ENCODE measurements at places on chromosomes 3 and 15.
A peak's percentile ranks its signal among the peaks of the same experiment; 100 is the strongest.

- DNase-seq = no peak
These were observed 89.9 kb downstream of the CCNL1 start for GRCh38 chr3:157069846-157070677.

DNA sequence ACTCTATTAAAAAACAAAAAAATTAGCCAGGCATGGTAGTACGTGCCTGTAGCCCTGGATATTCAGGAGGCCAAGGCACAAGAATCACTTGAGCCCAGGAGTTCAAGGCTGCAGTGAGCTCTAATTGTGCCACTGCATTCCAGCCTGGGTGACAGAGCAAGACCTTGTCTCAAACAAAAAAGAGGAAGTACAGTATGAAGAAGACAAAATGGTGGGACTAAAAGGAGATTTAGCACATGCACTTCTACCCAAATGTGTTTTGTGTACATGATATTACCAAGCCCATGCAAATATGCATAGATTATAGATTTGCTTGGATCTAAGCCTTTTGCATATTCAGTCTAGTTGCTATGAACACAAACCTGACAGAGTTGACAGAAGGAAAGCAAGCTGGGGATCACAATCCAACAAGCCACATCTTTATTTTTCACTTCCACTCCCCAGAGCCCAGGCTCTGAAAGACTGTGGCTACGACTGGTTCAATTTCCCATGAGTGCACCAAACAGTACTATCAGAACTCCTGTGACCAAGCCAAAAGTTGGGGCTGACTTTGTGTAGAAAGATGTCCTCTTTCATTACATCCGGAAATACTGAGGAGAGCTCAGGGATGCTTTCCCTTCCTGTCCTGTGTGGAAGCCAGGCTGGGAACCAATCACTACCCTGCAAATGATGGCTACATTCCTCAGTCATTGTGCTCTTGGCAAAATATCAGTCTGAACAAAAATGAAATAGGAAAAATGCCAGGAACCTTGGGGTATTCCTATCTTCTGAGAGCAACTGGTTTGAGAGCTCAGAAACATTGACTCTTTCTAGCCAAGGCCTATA, 49.4 kb downstream of the TGM4 start:
- DNase-seq = peak; percentile 56

GRCh38 chr3:82942041-82942440, 1180.6 kb upstream of the GBE1 start:
- DNase-seq = no peak

DNA sequence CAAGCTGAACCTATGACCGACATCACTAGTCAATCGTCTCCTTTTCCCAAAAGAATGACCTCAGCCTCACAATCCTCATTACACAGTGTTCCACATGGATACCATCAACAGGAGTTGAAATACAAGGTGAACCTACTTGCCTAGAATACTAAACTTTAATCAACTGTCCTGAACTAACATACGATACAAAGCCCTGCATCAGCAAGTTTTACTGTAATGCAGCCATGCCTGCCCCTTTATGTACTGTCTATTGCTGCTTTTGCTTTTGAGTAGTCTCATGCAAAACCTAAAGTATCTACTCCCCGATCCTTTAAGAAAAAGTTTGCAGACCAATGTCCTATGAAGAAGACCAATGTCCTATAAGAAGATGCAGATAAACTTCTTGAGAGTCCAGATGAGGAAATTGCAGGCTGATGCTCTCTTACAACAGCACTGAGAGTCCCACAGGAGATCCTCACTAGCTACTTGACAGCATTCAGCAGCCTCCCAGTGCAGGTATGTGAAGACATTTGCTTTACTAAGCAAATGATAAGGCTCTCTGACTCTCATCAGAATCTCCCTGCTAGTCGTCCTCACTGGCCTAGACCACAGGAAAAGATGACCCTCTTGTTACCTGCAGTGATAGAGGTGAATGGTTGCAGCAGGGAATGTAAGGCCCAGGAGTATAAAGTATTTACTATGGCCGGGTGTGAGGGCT, 23.6 kb downstream of the SUCLG2 start:
- DNase-seq = no peak

- DNase-seq = no peak
These were observed 36.4 kb upstream of the EIF3J start for GRCh38 chr15:44500555-44500954.

GRCh38 chr15:66942649-66943390, 122.6 kb upstream of the SMAD3 start:
- no peak for DNase-seq

GRCh38 chr3:32856355-32856889, 38.6 kb downstream of the TRIM71 start:
- DNase-seq = no peak

DNA sequence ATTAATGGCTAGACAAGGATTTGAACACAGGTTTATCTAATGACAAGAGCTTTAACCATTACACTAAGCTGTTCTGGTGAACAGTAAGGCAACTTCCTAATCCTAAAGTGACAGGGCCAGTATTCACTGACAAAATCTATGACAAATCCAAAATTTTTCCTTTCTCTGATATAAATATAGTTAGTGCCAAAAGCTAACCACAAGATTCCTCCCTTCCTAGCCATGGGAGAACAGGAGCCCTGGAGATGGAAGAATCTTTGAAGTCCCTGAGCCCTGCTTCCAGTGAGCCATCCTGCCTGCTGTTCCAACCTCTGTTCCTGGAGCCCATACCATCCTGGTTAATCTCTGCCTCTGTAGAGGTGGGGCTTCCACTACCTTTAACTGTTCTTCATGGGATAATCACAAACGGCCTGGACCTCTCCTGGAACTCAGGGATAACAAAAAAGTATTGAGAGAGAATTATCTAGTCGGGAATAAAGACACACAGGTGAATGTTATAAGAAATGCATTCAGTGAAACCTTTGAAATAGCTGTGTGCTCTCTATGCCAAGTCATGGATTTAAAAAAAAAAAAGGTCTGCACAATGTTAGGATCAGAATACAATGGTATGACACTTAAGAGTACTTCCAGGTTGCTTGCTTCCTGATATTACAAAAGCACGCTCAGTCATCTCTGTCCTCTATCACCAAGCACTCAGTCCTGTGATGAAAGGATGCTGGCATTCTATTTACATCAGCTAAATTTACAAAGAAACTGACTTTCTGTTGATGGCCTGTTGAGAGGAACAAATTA, 235.8 kb downstream of the SUCLG2 start:
- peak; percentile 17 for DNase-seq

DNA sequence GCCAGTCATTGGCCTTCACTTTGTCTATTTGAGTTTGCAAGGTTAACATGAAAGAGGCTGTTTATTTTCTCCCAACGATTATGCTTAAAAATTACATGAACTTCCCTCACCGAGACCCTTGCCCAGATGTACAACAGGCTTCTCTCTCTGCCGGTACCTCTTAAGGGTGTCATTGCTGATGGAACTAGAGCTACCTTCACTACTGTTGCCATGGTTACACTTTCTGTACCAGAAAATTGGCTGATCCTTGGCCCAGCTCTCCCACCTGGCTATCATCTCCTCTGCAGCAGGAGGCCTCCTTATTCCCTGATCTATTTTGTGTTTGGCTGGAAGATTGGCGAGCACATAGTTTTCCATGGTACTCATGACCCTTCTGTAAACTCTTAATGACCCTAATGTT, 24.0 kb upstream of the LIPC start:
- DNase-seq = no peak

DNA sequence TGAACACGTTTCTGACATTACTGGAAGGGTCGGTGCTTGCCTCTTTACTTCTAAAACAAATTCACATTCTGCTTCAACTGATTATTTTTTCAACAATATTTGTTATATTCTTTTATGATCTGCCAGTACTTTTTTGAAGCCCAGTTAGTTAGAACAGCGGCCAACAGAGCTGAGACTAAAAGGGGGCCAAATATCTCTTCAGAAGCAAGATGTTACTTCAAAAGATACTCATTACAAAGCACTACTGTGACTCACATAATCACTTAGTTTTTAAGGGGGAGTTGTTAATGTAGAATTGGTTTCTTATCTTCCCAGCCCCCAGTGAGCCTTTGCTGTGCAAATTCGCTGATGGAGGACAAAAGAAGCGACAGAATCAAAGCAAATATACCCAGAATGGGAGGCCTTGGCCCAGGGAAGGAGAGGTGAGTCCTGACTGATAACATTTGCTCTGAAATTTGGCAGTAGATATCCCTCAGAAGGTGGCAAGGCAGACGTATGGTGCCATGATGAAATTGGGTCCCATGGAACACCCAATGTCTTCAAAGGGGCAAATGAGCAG, 587.8 kb downstream of the RBMS3 start:
- no peak for DNase-seq

DNA sequence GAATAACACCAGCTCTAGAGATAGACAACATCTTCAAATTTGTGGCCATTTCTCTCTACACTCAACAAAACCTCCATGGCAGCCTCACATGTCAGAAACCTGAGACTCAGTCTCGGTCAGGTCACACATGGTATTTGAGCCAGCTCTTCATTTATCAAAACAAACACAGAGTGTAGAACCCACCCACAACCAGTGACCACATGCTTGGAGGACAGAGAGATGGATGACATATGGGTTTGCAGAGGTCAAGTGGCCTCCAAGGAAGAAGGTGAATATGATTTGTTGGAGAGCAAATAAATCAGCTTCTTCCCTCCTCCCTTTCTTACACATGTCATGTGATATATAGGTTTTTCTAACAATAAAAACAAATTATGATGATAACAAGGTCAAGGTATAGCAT, 278.1 kb upstream of the LRTM1 start:
- DNase-seq = peak; percentile 62

DNA sequence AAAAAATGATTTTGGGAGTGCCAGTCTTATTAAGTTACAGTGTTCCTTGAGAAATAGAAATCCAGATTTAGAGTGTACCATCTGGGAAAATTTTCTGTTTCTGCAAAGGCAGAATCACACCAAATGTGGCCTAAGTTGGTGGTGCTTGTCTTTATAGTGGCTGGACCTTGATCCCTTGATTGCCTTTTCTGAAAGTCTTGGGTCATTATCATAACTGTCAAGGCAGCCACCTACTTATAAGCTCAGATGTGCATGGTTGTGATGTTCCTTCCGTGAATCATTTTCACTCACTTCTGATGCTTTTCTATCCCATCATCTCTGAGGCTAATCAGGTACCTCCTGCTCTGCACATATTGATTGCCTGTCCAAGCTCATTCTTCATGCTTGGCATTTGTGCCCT, 20.1 kb downstream of the CMSS1 start:
- no peak for DNase-seq

DNA sequence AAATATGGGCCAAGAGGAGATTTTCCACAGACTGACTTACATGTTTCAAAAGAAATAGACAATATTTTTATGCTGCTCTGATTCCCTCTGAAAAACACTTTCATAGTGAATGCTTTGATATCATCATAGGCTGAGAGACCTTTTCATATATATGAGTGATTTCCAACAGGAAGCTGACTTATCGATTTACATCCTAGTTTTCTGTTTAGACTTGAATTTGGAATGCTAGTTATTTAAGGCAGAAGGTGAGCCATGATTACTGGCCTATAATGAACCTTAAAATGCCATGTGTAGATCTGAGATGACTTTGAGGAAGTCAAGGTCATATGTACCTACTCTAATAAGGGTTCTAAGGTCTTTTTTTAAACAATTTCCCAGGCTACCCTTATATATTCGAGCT, 1126.1 kb downstream of the ROBO1 start:
- no peak for DNase-seq

DNA sequence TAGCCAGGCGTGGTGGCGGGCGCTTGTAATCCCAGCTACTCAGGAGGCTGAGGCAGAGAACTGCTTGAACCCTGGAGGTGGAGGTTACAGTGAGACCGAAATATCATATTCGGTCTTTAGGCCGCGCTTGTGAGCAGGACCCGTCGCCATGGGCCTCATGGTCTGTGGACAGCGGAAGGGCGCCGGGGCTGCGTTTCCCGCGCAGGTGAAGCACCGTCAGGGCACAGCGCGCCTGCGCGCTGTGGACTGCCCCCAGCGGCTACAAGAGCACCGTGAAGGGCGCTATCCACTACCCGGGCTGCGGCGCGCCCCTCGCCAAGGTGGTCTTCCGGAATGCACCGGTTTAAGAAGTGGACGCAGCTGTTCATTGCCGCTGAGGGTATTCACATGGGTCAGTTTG, 482.0 kb upstream of the NAALADL2 start:
- no peak for DNase-seq

- no peak for DNase-seq
These were observed 122.7 kb downstream of the NTRK3 start for GRCh38 chr15:88133795-88134194.

DNA sequence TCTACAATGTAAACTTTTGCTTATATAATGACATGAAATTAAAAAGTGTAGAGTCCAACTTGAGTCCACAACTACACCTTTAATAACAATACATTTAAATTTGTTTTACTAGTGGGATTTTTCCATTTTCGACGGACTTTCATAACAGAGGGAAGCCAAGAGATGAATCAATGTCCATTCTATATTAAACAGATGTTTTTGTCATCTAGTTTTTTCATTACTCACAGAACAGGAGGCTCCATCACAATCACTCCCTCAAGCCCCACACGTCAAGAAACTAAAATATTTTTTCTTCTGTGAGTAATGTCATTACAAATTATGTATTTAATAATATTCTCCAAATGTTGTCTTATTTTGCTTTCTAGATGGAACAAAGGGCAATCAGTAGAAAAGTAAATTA, 932.9 kb downstream of the ROBO1 start:
- no peak for DNase-seq

DNA sequence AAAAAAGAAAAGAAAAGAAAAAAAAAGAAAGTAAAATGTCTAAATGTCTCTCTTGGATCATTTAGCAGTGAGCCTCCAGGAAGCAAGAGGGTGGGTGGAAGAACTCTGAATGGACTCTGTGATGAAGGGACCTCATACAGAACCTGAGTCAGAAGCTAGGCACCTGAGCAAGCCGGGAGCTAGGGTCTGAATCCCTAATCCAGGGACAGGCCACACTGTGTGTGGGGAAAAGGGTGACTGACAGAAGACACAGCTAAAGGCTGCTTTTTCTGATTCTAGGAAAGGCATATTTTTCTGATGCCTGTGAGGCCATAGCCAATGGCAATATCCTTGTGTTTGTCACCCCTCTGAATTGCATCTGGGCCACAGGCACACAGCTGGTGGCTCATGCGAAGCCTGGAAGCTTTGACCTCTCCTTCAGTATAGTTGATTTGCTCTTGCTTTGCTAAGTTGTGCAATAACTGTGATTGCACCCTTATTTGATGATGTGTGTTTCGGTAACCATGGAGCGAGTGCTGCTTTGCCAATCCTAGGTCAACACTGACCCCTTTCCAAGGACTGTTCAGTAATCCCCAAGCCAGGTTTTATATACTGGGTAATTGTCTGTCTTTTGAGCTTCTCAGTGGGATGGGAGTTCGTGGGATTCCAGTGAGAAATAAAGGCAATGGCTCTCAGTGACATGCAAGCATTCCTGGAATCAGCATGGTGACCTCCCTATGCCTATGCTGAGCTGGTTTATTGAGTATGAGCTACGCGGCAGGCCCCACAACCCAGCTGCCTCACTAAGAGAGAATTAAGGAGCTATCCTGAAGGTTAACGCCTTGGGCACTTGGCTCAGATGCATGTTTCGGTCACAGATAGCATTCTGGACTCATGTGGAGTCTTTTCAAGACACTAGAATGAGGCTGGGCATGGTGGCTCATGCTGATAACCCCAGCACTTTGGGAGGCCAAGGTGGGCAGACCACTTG, 49.0 kb upstream of the OSBPL11 start:
- DNase-seq = peak; percentile 8

GRCh38 chr3:100695696-100696095, 13.6 kb upstream of the TFG start:
- no peak for DNase-seq

Measured in IMR-90 (cell line).